Neural crest cell (in vitro differentiated cells): ENCODE measurements at places on chromosomes 3 and 15.

DNA sequence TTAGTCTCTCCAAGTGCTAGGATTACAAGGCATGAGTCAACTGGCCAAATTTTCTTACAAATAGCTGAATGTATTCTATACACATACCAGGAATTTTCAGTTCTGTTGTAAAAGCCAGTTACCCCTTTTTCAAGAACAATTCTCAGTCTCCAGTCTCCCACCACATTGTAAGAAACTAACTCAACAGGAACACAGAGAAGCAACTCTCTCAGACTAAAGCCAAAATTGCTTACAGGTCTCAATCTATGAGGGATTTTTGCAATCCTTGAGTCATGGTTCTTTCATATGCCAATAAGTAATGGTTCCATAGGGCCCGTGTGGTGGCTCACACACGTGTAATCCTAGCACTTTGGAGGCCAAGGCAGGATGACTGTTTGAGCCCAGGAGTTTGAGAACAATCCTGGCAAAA lies 8.5 kb downstream of the IP6K2 start:
- DNase-seq, result no peak

GRCh38 chr15:74889390-74889882 lies 406 bp upstream of the MPI start:
- DNase-seq, result peak; percentile 29

DNA sequence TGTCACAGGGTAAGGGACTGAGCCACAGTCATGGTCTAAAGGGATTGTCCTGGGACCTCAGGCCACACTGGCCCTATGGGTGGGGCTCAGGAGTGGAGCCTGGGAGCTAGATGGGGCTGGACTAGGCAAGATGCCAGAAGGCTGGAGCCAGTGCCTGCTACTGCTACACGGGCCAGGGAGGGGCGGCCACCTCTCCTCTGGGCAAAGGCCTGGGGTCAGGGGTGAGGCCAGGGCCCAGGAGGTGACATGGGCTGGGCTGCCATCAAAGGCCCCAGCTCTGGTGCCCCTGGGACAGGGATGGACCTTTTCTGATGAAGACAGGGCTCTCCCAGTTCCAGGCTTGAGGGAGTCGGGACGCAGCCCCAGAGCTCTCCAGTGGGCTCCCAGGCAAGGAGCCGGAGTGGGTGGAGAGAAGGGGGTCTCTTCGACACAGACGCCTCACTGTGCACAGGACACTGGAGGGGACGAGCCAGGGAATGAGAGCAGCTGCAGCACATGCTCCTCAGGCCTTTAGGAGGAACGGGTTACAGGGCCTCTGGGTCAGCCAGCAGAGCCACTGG lies 62.1 kb upstream of the IQSEC1 start:
- no peak for DNase-seq

DNA sequence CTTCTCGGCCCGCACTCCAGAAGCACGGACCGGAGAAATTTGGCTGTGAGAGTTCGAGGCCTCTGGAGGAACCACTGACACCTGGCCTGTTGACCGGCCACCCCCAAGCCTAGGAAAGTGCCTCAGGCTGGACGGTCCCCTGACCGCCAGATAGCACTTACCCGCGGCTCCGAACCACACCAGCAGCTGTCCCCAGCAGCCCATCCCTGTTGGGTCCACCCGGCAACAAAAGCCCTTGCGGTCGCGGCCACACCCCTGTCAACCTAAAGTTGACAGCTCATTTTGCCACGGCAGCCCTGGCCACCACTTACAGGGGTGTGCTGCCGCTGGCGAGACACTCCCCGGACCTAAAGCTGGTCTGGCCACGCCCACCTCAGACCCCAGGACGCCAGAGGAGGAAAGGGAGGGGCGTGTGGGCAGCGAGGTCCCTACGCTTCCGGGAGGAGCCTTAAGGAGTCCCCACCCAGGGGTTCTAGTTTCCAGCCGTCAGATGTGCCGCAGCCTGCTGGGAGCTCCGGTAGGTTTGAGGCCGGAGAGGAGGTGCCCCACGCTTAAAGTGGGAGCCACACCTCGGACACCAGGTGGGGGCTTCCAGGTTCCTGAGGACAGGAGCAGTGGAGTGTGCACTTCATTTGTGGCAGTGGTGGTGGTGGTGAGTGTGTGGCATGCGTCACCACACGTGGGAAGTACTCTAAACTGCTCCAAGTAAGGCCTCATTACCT lies at the start of gene LTK:
Gene LTK (minus strand): TSS at position 322 of the 722 bp plus-strand sequence. CDS start 118 bp downstream, at position 204.
- peak; percentile 26 for DNase-seq

- no peak for DNase-seq
Measured at GRCh38 chr15:93180128-93180527, 91.1 kb upstream of the RGMA start.

- DNase-seq, result no peak
Measured at GRCh38 chr3:108136561-108137459, 46.0 kb upstream of the CD47 start.

GRCh38 chr15:101530224-101530958 lies 40.9 kb upstream of the PCSK6 start:
- DNase-seq, result no peak
